ENCODE measurements at places on chromosomes 2 and 18.

DNA sequence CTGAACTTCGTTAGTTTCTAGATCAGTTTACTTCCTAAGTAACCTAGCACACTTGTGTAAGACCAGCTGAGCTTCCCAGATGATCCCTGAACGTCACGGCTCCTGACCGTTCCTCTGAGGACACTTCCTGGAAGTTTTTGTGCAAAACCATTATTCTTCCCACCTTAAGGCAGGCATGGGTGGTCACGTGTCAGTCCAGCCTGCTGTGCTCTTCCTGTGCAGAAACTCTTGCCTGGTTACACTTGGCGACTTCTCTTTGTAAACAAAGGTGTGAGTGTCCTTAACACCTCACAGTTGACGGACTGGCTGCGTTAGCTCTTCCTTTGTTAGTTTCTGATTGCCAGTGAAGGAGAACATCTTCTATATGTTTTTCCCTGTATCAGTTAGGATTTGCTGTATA lies 118.3 kb downstream of the SH3RF3 start:
- no peak for DNase-seq

DNA sequence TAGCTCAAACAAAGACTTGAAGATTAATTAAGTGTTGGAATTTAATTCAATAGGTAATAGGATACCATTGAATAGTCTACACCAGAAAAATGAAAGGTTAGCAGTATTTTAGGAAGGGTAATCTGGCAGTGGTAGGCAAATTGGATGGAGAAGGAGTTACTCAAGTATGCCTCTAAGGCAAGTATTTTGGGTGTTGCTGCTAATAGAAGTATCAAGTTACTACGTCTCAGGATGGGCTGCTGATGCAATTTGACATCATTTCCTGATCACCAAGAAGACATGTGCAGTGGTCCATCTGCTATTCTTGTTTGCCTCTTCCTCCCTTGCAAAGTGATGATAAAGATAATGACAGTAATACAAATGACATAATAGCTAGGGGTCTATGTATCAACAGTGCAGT lies 485.3 kb downstream of the TGIF1 start:
- DNase-seq: no peak

DNA sequence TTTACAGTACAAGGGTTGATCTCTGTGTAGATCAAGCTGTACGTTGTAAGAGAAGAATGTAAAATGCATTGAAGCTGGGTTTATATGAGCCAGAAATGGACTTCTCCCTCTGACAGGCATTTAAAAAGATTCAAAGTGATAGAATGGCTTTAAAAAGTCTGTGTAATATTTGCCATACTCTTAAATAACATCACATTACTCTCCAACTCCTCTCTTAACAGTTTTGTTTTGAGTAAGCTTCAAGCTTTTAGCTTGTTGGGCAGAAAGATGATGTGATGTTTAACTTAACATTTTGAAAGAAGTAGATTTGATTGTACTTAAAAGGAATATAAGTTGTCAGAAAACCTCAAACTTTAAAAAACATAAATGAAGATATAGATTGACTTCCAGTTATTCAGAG lies 72.2 kb downstream of the COX7A2L start:
- DNase-seq: no peak

- DNase-seq: peak; percentile 68
Observed at GRCh38 chr2:73156539-73157124, 43.9 kb upstream of the RAB11FIP5 start.

DNA sequence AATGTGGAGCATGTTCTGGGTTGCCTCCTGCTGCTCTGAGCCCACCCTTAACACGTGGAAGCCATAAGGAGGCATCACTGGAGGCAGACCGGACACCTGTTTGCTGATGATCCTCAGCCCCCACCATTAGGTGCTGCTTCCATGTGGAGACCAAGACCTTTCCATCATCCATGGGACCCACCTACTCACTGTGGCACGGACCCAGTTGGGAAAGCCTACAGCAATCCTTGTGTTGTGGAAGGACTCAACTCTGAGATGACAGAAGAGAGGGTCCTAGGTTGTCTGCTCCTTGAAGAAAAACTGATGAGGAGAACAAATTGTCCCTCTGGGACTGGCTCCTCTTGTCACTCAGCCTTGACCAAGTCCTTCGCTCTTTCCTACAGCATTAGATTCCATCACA lies 86.5 kb upstream of the RAB12 start:
- DNase-seq: no peak

GRCh38 chr2:237304763-237305514 lies 109.0 kb downstream of the COL6A3 start:
- no peak for DNase-seq

DNA sequence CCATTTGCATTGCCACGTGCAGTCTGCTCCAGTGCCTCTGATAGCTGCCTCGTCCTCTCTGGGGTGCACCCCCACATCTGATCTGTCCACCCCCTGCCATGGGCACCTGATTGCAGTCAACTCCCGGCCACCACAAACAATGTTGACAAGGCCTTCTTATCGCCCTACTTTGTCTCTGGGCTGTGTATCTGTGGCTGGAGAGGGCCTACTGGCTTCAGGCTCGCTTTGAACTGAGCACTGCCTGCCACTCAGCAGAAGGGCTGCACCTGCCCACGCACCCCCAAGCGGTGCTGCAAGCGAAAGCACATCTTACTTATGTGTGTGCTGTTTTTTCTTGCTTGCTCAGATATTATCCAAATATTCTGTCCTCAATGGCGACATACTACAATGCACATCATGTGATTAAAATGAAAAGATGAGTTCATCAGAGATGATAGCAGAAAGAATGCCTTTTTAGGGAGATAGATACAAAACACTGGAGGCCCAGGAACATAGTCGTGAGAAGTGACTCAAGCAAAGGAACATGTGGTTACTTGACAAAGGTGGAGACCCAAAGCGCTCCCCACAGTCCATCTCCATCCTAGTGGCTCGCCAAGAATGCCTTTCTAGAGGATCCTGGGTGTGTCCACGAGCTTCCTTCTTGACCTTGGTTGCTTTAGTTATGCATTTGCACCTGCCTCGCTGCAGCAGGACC lies 28.8 kb downstream of the FBLN7 start:
- DNase-seq: no peak

- DNase-seq: no peak
Observed at GRCh38 chr2:2181493-2181892, 149.6 kb downstream of the MYT1L start.

DNA sequence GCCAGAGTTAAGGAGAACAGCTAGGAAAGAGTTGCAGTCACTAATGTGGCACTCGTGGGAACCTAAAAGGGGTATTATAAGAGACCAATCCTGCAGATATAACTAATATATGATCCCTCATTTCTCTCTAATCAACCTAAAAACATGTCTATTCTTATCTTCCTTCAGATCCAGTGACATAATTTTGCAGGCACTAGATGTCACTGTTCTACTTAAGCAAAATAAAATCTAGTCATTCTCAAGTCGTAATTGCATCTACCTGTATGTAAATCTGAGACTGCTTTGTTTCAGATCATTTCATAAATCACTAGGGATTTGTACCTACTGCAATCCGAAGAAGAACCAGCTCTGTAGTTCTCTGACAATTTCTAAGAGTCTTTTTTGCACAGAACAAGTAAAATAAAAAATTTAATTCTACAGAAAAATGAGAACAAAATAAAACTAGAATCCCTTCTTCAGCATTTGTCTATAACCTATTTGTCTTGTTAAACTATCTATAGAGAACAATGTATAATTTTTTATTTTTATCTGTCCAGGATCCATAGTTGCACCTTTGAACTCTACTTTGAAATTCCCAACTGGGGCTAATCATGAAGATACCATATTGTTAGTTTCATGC lies 56.5 kb upstream of the ERBB4 start:
- DNase-seq: no peak

DNA sequence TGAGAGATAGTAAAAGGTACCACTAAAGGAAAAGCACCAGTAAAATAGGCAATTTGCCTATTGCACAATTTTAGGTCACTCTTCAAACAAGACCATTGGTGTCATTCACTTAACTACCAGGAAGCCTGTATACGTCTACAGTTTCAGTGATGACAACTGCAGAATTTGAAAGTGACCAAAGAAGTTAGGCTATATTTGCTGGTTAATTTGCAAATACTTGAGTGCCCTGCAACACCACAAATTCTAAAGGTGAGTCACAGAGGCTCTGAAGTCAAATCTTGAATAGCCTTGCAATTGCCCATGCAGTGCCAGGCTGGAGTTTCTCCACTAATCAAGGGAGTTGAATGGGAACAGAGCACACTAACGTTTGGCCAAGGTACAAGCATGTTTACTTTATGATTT lies 128.7 kb upstream of the CCDC68 start:
- no peak for DNase-seq

- no peak for DNase-seq
Observed at GRCh38 chr18:52236131-52236530, 103.9 kb upstream of the DCC start.

- DNase-seq: no peak
Observed at GRCh38 chr18:6941996-6942395, 175.6 kb downstream of the LAMA1 start.

GRCh38 chr2:185274718-185275484 lies 463.7 kb upstream of the FSIP2 start:
- DNase-seq: no peak

GRCh38 chr18:68519336-68519735 lies 195.6 kb downstream of the TMX3 start:
- DNase-seq: no peak

DNA sequence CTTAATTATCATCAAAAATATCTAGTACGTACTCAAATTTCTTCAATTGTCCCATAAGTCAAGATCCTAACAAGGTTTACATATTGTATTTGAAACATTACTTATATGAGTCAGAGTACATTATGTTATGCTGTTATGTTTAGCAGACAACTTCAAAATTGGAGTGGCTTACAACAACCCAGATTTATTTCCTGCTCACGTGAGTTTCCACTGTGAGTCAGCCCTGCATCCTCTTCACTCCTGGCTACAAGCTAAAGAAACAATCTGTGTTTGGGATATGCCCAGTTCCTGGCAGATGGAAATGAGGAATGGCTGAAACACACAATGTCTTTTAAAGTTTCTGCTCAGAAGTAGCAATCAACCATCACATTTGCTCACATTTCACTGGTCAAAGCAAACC lies 31.5 kb upstream of the TANC1 start:
- no peak for DNase-seq

- no peak for DNase-seq
Observed at GRCh38 chr2:206611736-206612135, 30.6 kb upstream of the FAM237A start.

- no peak for DNase-seq
Observed at GRCh38 chr18:67478249-67478648, 38.3 kb downstream of the DSEL start.

DNA sequence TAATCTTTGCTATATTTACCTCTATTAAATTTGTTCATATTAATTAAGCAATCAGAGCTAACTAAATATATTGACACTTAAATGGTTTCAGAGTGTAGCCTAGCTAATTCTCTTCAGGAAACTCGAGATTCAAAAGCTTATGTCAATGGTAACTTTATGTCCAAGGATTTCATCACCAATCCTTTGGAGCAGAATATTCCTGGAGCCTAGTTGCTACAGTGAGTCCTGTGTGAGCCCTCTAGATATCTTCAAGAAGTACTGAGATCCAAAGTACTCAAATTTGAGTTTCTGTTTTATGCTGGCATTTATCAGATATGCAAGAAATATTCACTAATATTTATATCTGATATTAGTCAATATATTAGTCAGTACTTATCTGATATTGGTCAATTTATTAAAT lies 31.3 kb downstream of the DTNA start:
- DNase-seq: no peak

GRCh38 chr2:53636596-53636995 lies 131.0 kb upstream of the CHAC2 start:
- DNase-seq: no peak

DNA sequence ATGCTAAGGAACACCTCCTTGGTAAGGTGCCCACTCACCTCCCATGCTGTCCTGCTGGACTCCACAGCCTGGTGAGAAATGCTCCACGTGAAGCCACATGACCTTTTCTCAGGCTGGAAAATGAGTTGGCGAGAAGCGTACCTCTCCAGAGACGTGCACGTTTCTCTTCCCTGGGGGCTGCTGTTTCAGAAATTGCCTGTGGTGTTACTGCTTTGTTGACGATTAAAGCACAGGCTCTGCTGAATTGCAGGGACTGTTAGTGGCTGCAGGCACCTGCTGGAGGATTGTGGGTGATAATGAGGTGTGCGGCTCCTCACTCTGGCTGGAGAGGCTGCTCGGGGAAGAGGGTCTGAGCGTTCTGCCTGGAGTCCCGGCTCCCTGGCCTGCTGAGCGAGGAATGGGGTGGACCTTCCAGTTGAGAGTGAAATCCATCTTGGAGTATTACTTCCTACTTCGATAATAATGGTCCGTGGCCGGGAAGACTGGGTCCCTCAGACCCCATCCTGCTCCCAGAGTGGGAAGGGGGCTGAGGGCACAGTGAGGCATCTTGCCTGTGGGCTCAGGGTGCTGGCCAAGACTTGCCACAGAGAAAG lies 199.3 kb upstream of the HDAC4 start:
- no peak for DNase-seq

DNA sequence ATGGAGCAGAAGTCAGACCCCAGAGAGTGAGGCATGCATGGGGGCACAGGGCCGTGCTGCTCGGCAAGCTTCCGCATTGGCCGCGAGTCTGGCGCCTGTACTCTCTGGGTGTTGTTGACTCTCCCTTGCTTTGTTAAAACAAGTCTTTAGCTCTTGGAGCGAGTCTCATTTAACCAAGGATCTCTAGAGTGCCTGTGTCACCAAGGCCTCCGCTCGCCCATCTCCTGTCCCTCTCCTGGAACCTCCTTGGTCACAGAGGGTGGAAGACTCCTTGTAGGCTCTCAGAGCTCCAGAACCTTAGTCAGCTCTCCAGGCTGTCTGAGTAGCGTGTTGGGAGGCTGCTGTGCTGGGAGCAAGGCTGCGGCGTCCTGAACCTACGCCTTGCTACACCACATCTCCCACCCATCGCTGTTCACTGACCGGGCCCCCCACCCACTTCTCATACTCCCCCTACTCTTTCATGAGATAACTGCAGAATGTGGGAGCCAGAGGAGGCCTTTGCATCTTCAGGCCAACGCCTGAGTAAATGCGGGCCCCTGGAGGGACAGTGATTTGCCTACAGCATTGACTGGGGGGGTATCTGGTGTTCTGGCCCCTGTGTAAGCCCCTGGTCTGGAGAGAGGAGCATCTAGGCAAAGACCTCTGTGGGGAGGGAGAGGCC lies 66.1 kb downstream of the CIB4 start:
- DNase-seq: no peak

DNA sequence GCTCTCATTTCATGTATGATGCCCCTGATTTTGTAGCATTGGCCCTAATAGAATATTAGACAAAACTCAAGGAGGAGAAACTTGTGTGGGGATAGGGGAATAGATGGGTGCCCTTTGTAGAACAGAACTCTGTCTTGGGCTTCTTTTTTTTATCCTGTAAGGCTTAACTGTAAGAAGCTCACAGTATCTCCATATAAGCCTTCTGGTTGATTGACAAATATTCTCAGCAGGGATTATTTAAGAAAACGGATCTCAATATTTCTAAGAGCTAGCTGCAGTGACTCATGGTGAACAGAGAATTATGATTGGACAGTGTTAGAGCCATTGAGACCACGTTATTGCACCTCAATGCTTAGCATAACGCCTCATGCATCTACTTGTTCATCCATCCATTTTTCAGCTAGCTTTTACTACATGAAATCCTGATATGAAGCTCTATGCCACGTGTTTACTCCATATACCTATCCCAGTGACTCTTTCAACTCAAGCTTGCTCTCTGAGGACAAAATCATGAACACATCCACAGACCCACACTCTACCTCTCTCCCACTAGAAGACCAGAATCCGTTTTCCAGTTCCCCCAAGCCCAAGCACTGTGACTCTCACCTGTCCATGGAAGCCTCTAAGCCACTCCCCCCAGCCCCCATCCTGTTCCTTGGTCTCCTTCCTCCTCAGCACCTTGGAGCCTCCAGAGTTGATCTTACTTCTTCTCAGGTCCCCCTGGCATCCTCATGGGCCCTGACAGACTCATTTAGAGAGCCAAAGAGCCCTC lies 99.2 kb downstream of the BCL2L11 start:
- DNase-seq: no peak

Measured in anterior cingulate cortex (tissue), 58 donors.